ENCODE measurements at places on chromosomes 4 and X.
A peak's percentile ranks its signal among the peaks of the same experiment; 100 is the strongest.

GRCh38 chrX:15366506-15367352, 17.5 kb downstream of the VEGFD start:
- no peak for DNase-seq

DNA sequence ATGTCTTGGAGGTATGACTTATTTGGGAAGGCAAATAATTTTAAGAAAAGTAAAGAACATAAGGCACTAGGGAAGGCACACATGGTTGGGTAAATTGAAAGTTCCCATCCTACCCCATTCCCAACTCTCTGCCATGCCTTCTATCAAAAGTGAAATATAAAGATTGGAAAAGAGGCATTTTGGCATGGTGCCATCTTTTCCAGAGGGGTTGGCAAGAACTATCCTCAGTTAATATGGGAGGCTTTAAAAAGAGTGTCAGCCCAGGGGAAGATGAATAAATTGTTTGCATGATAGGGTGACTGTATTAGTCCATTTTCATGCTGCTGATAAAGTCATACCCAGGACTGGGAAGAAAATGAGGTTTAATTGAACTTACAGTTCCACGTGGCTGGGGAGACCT, 150.8 kb upstream of the BOD1L1 start:
- no peak for DNase-seq

- no peak for DNase-seq
Observed at GRCh38 chr4:89514811-89515210, 207.2 kb upstream of the GPRIN3 start.

DNA sequence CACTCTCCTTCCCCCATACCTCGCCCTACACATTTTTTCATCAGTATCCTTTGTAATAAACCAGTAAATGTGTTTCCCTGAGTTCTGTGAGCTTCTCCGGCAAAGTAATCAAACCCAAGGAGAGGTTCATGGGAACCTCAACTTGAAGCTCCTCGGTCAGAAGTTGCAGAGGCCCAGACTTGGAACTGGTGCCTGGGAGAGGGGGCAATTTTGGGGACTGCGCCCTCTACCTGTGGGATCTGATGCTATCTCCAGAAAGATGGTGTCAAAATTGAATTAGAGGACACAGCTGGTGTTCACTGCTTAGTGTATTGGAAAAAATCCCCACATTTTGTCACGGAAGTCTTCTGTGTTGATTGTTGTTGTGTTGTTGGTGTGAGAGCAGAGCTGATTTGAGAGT, 70.6 kb downstream of the ATP11C start:
- no peak for DNase-seq

DNA sequence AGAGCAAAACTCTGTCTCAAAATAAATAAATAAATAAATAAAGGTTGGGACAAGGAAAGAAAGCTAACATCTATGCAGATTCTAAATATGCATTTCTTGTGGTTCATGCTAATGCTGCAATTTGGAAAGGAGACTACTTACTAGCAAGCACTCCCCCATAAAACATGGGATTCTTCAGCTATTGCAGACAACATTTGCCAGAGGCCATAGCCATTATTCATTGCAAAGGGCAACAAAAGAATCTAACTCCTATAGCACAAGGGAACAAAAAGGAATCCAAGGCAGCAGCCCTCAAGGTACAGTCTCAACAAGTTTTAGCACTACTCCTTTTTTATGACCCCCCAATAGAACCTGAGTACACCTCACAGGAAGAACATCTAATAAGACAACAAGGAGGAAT, 8.0 kb upstream of the HERC5 start:
- no peak for DNase-seq

- DNase-seq, result no peak
Observed at GRCh38 chrX:46617906-46618305, 44.3 kb downstream of the CHST7 start.

DNA sequence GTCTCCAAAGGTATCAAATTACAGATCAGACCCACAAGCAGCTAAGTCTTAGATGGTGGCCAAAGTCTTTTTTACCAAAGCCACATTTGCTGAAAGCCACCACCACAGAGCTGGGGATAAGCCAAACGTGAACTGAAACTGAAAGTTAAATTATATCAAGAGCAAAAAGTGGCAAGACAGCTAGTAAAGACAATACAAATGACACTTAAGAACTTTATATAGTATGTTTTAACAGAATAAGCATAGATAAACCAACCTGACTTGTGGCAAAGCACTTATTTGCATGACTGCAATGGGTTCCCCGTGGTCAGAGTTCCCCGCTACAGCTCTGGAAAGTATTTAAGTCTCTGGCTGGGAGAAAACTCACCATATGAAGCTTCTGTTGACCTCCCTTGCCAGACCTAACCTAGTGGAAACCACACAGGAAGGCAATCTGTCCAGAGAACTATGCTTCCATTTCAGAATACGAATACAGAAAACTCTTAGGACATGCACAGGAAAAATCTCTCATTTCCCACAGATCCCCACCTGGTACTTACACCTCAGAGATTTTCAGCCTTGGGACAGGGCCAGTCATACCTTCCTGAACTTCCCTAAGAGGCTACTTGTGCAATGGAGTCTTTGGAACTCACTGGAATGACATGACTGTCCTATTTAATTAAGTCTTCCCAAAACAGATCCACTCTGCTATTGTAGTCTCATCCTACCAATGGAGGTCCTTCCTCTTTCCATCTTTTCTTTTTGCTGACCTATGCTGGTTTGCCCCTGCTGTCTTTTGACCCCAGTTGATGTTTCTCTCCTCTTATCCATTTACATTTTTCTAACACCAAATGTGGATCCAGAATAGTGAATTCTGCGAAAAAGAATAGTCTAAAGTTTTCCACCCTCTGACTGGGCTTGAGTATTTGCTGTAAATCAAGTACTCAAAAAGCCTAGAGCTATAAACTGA, 225.1 kb downstream of the NR3C2 start:
- DNase-seq, result no peak

- no peak for DNase-seq
Observed at GRCh38 chr4:129342819-129343408, 247.0 kb downstream of the C4orf33 start.

DNA sequence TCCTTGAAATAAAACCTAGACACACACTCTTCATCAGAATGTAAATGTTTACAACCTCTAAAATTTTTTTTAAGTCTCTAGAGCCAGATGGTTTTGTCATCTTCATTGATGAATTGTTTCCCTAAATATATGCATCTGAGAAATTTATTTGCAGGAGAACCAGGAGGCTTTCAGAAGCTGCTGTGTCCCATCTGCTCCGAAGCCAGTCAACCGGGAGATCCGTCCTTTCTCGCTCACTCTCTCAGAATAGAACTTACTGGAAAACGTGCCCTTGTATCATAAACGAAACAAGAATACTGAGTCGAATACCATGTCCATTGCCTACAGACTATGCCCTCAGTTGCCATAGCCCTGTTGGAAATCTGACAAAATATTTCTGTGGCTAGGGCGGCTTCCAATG, 103.5 kb downstream of the SLC34A2 start:
- no peak for DNase-seq

DNA sequence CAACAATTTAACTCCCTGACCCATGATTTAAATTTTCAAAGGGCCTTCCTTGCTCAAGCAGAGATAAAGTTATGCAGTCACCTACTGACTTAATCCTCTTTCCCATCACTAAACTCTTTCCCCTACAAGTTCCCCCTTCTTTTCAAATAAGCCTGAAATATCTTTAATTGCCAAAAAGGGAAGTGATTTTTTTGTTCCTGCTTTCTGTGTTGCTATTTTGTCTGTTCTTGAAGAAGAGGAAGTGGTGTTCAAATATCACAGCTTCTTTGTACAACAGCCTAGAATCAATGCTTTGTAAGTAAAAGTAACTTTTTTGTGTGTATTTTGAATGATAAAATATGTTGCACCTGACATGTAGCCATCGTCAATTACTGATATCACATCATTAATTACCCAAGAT, 595.9 kb downstream of the CENPC start:
- DNase-seq, result no peak

- DNase-seq, result no peak
Observed at GRCh38 chrX:96835660-96836289, 47.9 kb upstream of the RPA4 start.

DNA sequence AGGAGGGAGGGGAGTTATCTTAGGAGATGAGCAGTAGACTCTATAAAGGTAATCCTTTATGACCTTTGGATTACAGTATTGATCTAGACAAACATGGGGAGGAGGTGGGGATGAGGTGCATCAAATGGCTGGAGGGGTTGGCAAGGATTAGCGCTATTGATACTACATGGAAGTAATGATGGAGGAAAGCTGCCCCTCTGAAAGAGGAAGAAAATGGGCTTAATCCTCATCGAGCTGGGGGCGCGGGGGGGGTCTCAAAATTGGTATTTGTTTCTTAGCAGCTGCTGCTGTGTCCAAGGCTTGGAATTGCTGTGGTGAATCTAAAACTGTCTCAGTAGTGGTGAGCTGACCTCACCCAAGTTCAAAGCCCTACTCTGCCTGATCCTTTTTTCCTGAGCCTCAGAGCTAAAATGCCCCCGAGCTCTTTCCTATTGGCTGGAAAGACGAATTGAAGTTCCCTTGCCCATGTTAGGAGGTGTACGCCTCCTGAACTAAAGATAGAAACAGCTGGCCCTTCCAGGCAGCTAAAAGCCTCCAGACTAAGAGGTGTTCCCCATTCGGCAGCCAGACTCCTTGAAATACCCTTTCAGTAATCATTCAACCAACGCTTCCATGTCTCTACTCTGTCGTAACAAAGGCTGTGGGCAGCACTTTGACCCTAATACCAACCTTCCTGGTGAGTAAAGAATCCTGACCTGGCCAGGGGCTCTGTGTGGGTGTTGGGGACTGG, at the start of gene ITGB1BP2:
ITGB1BP2 (plus strand) TSS at position 556 of the 730 bp plus-strand sequence; CDS start at position 613, 57 bp downstream.
- DNase-seq, result no peak

DNA sequence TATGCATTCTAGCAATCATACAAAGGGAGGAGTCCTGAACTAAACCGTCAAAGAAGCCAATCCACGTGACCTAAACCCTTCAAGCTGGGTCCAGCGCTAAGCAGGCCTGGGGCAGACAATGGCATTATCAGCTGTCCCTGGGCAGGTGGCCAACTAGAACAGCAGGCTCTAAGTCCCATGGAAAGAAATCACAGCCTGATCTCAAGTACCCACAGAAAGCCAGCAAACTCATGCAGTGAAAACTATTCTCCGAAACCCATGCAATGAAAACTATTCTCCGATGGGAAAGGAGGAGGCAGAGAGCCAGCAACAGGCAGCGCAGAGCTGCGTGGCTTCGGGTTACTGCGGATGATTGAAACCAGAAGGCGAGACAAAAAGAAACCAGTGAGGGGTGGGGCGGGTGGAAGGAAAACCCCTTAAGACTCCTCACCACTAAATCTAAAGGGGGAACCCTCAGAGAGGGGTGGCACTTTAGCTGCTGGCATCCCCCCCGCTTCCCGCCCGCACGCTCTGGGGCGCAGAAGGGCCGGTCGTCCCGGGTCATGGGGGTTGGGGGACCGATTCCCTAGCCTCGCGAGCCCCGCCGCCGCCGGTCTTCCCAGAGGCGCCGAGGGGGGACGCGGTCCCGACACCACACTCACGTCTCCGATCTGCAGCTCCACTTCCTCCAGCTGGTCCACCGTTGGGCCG, 567 bp downstream of the C4orf46 start:
- DNase-seq, result peak; percentile 62

- DNase-seq, result no peak
Observed at GRCh38 chr4:36178484-36178883, 65.8 kb downstream of the ARAP2 start.

- no peak for DNase-seq
Observed at GRCh38 chr4:165879641-165880040, 6.6 kb downstream of the TLL1 start.

DNA sequence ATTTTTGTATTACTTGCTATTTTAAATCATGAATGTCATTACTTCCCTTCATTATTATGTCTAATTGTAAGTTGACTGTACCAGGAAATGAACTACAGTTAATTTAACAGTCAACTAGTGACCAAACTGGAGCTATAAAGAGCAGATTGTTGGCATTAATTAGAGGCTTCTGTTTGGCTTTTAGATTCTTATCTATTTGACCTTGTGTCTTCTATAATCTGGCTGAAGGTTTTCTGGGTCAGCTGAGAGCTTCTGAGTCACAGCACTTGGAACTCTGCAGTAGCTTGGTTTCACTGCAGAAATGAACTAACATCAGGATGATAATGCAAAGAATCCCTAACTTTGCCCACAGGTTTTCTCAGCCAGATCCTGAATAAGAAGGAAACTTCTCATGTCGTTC, 169.2 kb upstream of the LEF1 start:
- DNase-seq, result peak; percentile 83

- no peak for DNase-seq
Observed at GRCh38 chr4:168825975-168826374, 184.1 kb downstream of the CBR4 start.

DNA sequence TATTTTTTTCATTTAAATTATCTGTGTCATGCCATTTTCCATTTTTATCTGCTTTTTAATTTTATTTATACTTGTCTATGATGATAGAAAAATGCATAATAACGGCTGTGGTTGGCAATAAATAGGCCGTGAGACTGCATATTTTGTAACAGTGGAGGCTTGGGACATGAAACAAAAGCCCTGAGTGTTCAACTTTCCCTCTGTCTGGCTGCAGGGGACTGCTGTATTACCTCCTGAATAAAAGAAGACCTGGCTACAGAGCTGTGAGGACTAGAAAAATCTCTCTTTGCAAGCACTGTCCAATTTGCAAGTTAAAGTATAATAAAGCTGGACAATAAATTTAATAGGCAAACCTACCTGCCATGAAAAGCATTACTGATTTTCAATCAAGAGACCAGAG, 82.1 kb downstream of the MAGEB10 start:
- no peak for DNase-seq

GRCh38 chr4:178414881-178415446, 972.7 kb upstream of the AGA start:
- no peak for DNase-seq

GRCh38 chr4:138560448-138560847, 318.3 kb upstream of the SLC7A11 start:
- DNase-seq, result no peak

DNA sequence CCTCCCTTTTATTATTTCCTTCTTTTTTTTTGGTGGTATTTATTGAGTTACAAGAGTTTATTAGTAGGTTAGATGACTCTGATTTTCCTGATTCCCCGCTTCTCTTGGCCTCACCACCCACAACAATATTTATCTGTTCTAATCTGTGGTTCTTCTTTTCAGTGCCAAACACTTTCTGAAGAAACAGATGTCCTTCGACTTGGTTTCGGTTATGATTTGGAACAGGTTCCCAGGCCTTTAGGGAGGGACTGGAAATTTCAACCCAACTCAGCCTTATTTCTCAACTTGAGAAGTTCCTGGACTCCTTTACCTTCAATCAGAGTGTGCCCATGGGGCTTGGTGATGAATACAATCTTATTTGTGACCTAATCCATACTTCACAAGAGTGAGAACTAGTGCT, 108.1 kb downstream of the UCHL1 start:
- no peak for DNase-seq

GRCh38 chr4:5465529-5465928, 242.8 kb downstream of the EVC2 start:
- no peak for DNase-seq

GRCh38 chr4:2292646-2293108, 30.8 kb upstream of the MXD4 start:
- DNase-seq, result no peak

- DNase-seq, result no peak
Observed at GRCh38 chr4:6573986-6574746, 823 bp upstream of the MAN2B2 start.
